Fibroblast of gingiva (primary cell): ENCODE measurements at places on chromosomes 2 and 18.

GRCh38 chr2:190804182-190804795 is 76.3 kb upstream of the GLS start:
- peak; percentile 7 for DNase-seq

- no peak for DNase-seq
Measured at GRCh38 chr2:75432761-75433361, 127.9 kb downstream of the EVA1A start.

DNA sequence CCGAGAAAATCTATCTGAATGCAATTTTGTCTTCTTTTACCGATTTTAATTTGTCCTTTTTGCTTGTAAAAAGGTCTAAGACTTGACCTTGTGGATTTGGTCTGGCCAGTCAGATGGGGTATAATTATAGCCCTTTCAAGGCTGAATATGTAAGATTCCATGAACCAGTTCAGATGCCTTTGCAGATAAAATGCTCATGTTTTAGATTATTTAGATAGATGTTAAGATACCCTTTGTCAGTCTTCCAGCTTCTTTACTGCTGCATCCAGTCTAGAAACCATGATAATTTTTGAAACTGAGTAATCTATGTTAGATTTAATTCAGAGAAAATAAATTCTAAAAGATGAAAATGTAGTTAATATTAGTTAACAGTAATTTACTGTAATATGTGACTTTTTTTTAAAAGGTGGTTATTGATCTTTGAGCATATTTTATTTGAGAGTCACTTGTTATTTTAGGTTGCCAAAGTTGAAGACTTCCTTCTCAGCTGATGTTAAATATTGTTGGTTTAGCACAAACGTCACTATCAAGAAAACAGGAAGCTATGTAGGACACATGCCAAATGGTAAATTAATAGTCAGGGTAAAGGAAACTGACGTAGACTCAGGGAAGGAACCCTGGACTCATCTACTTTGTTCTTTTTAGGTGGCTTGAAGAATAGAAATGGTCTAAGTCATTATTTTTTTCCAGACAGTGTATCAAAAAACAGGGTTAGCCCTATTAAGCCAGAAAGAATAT is 29.8 kb downstream of the BABAM2 start:
- peak; percentile 57 for DNase-seq

DNA sequence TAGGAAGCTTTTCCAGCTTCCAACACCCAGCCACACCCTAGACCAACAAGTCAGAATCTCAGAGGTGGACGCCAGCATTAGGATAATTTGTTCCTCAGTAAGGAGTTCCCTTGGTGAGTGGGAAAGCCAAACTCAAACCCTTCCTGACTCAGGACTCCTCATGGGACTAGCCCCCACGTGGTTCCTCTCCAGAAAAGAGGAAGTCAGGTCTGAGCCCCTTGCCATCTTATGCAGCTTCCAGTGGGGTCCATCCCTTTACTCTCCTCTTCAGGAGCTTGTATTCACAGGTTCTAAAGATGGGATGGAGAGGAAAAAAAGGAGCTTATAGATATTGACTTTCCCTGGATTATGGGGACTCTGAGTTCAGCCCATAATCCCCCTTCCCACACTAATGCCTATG is 14.8 kb upstream of the NOTO start:
- DNase-seq: no peak

GRCh38 chr18:76260941-76261472 is 234.0 kb downstream of the ZNF516 start:
- DNase-seq: no peak

DNA sequence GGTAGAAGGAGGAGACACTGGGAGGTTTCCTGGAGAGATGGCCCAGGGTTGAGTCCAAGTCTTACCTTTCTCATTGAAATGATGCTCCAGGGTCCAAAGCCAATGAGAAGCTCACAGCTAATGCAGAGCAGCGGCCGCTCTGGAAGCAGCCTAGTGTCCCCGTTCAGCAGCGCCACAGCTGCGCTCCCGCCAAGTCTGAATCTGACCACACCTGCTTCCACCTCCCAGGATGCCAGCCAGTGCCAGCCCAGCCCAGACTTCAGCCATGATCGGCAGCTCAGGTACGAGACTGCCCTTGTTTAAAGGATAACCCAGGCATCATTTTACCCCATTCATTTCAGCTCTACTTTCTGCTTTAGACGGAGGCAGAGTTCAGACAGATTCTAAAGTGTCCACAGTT is 11.9 kb upstream of the RPL31 start:
- DNase-seq: no peak

DNA sequence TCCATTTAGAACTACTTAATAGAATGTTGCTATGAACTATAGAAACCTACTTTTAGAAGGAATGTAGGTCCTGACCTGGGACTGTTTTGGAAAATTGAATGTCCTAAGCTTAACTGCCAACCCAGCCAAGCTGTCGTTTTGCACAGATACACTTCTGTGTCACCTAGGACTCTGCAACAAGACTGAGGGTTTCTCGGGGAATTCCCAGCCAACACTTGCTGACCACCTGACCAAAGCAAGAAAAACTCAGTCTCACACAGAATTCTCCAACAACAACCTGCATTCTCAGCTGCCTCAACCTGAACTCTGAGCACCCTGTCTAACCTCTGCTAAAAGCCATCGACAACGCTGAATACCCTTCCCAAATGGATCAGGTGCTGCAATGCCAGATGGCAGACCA is 128.2 kb downstream of the SS18 start:
- no peak for DNase-seq

DNA sequence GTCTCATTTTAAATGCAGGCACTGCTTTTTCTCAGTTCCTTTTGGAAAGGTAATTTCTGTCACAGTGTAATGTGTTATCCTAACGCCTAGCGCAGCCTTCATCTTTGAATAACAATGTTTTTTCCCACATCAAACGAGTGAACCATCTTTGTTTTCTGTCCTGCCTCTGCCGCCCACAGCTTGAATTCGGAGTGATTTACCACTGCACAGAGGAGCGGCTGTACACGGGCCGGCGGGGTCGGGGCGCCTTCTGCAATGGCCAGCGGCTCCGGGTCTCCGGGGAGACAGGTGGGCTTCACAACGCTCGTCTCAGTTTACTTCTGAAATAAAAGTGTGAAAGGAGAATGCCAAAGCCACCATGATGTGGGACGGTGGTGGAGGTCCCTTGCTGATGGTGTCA is 32.8 kb downstream of the IMPA2 start:
- no peak for DNase-seq
